ENCODE measurements at places on chromosomes 2 and 18.
A peak's percentile ranks its signal among the peaks of the same experiment; 100 is the strongest.

DNA sequence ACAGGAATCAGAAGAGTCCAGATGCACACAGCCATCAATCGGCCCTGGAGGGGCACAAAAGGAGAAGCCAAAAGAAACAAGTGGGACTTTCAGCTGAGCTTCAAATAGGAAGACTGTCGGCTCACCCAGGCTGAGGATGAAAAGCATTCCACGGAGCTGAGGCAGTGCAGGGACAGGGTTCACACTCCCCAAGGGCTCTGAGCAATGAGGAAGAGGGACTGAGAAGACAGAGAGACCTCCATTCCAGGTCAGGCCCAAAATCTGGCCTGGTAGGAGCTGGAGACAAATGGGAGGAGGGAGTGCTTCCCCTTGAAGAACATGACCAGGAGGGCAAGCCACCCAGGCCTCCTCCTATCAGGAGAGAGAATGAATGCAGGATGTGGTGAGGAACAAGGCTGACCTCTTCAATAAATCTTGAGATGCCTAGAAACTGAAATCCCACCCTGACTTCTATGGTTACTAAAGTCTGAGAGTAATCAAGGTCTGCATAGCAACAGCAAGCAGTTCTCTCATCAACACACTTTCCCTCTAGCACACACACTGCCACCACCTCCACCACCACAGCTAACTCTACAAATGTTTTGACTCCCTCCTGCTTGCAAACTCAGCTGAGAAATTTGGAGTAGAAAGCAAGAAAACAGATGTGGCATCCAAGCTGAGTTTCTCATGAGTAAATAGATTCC lies 434.4 kb downstream of the TNS1 start:
- no peak for DNase-seq

DNA sequence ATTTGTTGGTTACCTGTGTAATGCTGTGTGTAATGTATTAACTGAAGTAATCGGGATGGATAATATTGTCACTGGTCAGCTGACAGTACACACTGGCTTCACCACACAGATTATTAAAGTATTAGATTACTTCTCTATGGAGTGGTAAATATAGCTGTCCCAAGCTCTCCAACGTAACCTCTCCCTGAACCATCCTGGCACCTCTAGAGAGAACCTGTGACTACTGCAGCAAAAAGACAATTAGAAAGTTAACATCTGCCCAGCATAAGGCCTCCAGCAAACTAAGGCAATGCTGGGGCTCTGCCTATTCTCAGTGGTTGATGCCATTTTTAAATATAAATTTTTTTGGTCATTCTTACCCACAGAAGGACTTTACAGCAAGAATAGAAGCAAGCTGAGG lies 351.3 kb downstream of the GPD2 start:
- DNase-seq = no peak

- no peak for DNase-seq
Observed at GRCh38 chr2:30074023-30074422, 72.8 kb upstream of the YPEL5 start.

DNA sequence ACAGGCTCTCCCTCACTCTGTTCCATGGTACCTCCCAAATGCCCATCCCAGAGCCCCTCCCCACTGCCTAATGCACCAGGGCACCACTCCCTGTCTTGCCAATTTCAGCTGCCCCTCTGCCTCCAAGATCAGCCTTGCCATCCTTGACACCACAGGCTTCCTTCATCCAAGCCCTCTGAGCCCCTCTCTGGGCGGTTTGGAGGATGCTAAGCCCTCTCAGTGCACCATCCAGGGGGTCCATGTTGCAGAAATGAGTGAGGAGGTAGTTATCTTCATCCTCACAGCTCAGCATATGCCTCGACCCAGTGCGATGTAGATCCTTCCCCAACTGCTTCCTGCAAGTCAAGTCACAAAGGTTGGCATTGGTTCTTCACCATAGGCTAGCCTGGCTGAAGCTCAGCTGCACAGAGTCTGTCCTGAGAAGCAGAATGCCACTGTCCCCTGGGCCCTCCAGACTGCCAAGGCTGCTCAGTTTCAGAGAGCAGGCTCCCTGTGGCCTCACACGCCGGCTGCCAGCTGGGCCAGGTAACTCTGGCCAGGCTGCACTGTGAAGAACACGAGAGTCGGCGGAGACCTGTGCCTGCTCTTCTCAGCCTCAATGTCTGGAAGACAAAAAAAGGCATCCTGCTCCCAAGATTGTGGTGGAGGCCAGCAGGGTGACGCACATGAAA lies 9.9 kb upstream of the MAP3K2 start:
- no peak for DNase-seq

DNA sequence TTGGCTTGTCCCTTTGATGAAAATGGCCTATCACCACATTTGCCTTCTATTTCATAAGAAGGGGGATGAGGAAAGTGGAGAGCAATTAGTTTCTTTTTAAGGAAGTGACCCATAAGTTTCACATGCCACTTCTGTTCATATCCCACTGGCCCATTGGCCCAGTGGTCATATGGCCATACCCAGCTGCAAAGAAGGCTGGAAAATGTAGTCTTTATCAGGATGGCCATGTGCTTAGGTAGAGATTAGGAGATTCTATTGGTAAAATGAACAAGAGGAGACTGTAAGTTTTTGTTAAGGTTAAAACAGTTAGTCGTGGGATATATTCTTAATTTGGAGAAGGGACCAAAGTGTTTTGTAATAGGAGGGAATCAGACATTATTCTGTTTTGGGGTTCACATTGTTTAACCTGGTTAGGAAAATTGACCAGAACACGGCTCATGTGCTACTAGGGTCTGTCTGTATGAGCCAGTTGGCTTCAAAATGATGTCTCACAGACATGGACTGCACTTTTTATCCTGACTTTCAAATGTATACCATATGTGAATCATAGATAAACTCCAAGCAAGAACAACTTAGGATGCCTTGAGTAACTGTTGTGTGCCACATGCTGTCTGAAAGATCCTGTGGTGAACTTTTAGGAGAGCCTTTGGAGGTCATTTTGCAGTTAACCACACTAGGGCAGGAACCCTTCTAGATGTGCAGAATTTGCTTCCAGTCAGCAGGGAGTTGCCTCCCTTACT lies 17.3 kb downstream of the PLCL1 start:
- no peak for DNase-seq

DNA sequence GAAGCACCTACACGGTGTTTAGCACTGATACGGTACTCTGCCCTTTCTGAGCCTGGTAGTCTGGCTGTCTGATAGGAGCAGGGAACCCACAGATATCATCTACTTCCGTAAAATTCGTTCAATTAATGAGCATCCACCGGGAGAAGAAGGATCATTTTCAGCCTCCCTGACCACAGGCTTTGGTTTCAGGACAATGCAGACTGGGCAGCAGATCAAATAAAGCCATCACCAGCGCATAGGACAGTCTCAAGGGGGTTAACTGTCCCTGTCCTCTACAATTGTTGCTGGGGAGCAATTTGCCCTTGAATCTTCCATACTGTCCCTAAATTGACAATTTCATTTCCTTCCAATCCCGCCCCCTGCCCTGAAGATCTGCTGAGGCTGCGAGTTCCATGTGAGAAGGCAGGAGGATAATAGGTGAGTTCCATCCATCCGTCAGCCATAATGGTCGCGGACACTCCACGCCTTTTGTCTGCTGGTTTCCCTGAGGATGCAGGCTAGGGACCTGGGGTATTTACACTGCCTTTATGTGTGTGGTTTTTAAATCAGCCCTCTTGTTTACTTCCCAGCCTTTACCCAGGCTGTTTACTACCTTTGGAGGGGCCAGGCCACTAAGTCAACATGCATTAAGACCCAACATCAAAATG lies 110.0 kb downstream of the MYCN start:
- DNase-seq = no peak

- DNase-seq = no peak
Observed at GRCh38 chr2:134782792-134783191, 55.6 kb upstream of the ACMSD start.

- no peak for DNase-seq
Observed at GRCh38 chr2:147297820-147298219, 547.0 kb upstream of the ACVR2A start.

DNA sequence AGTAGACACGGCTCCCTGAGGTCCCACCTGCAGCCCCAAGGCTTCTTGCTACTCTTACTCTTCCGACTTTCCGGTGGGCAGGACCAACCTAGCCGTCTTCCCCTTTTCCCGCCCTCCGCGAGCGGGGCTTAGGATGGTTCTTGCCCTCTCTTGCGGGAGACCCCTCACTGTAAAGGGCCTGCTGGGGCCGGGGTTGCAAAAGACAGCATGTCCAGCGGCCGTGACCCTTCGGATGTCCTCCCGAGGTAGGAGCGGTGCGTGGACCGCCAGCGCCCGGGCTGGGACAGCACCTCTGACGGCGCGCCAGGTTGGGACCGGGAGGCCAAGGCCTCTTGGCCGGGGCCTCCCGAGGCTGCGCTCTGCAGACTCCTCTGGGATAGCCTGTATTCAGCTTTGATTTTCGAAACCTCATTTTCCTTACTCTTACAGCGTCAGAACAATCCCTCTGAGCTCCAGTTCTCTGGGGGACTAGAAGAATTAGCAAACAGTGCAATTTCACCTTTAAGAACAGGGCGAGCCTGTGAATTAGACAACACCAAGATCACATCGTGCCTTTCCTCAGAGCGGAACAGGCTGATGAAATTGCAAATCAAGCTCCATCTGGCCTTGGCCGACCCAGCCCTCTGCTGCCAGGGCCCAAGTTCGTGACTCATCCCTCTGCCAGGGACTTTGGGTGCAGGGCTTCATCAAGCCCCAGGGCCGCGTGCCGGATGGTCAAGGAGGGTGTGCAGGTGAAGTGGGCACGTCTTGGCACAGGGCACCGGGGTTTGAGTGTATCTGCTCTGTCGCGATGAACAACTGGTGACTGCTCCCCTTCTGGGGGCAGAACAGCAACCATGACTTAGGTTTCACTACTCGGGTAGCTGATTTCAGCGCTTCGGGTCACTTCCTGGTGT lies 777 bp downstream of the MOCOS start:
- no peak for DNase-seq

DNA sequence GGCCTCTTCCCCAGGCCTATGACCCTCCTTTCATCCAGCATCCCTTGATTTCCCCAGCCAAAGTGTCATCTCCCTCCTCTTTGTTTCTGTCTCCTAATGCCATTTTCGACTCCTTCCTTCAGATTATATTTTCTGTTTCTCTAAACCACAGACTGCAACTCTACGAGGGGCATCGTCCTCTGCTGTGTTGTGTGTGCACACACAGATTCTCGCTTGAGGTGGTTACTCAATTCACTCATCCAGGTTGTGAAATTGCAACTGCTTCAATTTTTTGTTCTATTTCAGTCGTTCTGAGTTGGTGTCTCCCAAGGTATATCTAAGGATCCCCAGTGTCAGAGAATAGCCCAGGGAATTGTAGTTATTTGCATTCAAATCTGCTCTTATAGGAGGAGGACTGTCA lies 113.5 kb upstream of the NDUFV2 start:
- DNase-seq = no peak

- no peak for DNase-seq
Observed at GRCh38 chr2:195489101-195489500, 167.9 kb upstream of the SLC39A10 start.

GRCh38 chr2:240926516-240927389 lies 20.6 kb downstream of the CROCC2 start:
- no peak for DNase-seq

GRCh38 chr2:100818606-100819369 lies 1.2 kb upstream of the NPAS2 start:
- DNase-seq = no peak

- no peak for DNase-seq
Observed at GRCh38 chr2:70523996-70524965, 29.3 kb downstream of the TGFA start.

- DNase-seq = no peak
Observed at GRCh38 chr18:1253827-1254226, 349.2 kb downstream of the ADCYAP1 start.

GRCh38 chr2:84486441-84487115 lies 27.5 kb upstream of the SUCLG1 start:
- no peak for DNase-seq

DNA sequence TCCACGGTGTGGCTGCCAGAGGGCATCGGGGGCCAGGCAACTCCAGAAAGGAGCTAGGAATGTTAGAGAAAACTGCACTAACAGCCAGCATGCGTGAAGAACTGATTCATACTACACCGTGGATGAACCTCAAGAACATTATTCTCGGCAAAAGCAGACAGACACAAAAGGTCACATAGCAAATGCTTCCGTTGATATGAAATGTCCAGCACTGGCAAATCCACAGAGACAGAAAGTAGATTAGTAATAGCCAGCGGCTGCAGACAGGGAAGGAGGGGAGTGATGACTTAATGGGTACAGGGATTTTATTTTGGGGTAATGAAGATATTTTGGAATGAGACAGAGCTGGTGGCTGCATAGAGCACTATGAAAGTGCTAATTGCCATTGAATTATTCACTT lies 37.4 kb downstream of the SCTR start:
- no peak for DNase-seq

DNA sequence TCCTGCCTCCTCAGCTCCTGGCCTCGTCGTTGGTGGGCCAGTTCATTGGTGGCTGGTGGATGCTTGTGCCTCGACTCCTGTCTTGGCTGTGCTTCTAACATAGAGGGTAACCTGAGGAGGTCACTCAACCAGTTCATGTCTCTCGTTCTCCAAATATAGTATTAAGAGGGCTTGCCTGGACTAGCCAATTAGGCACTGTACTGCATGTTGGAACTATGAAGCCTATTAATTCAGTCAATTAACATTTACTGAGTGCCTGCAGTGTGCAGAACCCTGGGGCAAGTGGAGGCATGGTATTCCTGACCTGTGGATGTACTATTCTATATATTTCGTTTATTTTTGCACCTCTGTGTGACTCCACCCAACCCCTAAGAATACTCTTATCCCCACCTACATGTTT lies 89.9 kb upstream of the PELI1 start:
- no peak for DNase-seq

DNA sequence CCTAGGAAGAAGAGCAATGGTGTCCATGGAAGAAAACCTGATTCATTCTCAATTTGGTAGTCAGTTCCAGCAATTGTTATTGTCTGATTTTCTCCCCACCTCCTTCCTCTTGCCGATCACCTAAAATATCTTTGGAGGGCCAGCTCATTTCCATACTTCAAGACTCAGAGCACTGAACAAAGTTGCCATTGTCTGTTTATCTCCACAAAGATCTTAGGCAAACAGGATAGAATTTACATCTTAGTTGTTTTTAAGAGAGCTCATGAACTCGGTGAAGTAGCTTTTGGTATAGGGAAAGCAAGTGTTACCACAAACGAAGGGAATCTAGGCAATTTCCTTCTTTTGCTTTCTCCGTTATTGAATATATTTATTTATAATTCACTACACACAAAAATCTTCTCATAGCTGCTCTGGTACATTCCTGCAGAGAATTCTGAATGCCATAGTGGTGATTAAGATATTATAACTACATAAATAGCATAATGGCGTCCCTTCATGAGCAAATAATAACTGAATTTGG lies 41.5 kb upstream of the CHST9 start:
- DNase-seq = peak; percentile 19

GRCh38 chr2:65361623-65362022 lies 70.8 kb downstream of the SPRED2 start:
- no peak for DNase-seq

Data from NCI-H1048 (cell line).